ENCODE measurements at places on chromosomes 6 and 20.
A peak's percentile ranks its signal among the peaks of the same experiment; 100 is the strongest.

DNA sequence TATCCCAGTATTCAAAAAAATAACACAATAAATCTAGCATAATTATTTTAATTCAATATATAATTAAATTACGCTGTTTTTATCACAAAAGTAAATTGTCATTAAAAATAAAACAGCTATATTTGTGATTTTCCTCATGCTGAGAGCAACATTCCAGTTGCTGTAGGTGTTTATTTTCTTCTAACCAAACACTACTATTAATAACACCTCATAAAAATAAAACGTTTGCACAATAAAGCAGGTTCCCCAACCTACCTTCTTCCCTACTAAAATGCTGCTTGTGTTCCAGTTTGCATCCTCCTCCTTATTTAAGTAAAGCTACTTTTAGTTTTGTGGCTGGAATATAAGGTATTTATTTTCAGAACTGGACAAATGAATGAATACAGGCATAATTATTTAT is 108.2 kb upstream of the LGSN start:
- DNase-seq: no peak

DNA sequence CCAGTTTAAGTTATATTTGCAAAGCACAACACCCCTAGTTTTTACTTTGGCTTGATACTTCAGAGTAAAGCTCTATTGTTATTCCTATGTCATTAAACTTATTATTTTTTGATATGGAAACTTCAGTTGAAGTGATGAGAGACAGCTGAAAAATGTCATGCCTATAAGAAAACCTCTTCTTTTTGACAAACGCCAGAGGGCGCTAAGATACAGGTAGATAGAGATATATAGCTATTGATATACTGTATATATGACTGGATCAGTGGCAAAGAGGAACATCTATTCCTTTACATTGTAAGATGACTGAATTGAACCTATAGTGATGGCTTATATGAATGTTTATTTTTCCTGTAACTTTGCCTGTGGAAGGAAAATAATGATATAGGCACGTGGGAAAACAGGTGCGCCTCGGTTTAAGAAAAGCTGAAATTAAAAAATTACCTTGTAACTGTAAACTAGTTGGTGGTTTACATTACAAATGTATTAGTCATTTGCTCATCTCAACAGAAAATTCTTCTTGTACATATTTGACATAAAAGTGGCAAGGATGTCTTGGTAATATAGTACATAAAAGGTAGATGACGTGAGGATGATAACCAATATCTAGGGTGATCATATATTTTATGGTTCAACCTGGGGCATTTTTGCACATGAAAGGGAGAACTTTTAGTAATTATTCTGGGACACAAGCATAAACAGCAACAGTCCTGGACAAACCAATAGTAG is 74.1 kb downstream of the LAMA4 start:
- no peak for DNase-seq

- no peak for DNase-seq
Measured at GRCh38 chr6:44278774-44279697, 8.8 kb downstream of the TMEM151B start.

DNA sequence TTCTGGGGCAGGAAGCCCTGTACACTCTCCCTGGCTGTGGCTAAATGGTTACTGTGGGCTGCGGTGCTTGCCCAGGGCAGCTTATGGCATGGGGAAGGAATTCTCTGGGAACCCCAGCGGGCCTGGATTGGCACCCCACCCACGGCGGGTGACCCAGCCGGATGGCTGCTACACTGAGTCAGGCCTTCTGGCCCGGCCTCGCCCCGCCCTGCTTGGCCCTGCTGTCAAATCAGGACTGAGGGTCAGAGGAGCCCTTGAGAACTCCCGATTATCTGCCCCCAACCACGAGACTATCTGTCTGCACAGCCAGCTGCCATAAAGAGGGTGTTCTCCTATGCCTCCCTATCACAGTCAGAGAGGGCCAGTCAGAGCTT is 7.3 kb upstream of the ITPR3 start:
- DNase-seq: no peak

- no peak for DNase-seq
Measured at GRCh38 chr6:47701363-47701762, 3.0 kb downstream of the ADGRF4 start.

DNA sequence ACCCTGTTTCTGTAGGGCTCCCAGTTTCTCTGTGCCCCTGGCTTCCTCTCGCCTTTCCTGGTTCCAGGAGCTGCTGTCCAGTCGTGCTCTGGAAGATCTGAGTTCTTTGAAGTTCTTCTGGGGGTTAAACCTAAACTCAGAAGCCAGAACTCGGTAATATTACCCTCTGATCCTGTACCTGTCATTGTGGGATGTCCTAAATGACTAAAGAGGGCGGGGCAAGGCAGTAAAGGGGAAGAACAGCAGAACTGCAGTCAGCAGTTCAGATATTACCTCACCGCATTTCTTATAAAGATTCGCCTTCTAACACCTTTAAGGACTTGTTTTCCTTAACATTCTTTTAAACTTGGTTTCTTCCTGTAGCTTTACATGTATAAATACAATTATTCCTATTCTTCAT is 63.9 kb downstream of the FAM120B start:
- no peak for DNase-seq

- no peak for DNase-seq
Measured at GRCh38 chr20:55649254-55649653, 356.1 kb downstream of the CBLN4 start.

DNA sequence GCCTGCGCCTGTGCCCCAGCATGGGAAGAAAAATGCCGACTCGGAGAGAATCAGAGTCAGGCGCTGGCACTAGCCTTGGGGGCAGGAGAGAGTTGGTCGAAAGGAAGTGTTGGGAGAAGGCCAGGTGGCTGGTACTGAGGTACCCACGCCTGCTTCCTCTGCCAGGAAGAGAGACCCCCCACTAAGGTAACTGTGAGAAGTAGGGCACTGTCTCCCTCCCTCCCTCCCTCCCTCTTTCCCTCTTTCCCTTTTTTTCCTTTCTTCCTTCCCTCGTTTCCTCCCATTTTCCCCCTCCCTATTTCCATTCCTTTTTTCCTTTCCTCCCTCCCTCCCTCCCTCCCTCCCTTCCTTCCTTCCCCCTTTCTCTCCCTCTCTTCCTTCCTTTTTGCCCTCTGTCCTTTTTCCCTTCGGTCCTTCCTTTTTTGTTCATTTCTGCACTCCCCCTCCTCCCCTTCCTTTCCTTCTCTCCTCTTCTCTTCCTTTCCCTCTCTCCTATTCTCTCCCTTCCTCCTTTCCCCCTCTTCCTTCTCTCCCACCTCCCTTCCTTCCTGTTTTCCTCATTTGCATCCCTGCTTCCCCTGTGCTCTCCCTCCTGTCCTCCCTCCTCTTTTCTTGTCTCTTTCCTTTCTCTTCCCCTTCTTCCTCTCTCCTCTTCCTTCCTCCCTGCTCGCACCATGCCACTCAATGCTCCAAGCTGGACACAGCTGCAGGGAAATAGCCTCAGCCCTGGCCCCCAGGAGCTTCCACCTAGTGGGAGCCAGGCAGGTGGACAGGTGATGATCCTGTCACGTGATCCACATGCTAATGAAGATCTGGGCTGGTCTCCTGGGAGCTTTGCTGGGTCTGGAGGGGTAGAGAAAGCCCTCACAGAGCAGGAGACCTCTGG is 148.0 kb downstream of the DHX35 start:
- no peak for DNase-seq

- DNase-seq: no peak
Measured at GRCh38 chr6:166761801-166762200, 134.8 kb upstream of the RPS6KA2 start.

GRCh38 chr6:112690497-112691202 is 343.5 kb downstream of the RFPL4B start:
- no peak for DNase-seq

DNA sequence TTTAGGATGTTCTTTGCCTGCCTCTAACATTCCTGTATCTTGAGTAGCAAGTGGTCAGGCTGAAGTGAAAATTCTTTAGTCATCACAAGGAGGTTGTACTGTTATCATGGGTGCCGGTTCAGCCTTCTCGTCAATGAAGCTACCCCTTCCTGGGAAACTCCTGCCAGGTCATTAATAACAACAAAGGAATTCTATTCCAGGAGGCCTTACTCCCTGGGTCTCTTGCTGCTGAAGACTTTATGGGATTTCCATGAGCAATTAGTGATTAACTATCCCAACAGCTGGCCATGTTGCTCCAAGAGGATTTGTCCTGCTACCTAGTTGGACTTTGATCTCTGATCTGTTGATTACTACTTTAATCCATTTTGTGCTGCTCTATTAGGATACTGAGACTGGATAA is 62.7 kb upstream of the ELOVL5 start:
- DNase-seq: no peak

DNA sequence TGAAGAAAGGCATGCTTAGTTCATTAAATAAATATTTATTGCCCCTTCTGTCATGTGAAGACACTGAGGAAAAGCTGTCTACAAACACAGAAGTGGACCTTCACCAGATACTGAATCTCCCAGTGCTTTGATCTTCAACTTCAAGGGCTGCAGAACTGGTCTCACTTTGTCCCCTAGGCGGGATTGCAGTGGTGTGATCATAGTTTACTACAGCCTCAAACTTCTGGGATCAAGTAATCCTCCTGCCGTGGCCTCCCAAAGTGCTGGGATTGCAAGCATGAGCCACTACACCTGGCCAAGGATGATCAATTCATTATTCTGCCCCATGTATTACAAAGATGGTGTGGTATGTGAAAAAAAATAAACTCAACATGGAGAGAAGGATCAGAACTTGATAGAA is 496.2 kb upstream of the HS3ST5 start:
- no peak for DNase-seq

- DNase-seq: no peak
Measured at GRCh38 chr20:46354207-46354555, 45.9 kb upstream of the CDH22 start.

DNA sequence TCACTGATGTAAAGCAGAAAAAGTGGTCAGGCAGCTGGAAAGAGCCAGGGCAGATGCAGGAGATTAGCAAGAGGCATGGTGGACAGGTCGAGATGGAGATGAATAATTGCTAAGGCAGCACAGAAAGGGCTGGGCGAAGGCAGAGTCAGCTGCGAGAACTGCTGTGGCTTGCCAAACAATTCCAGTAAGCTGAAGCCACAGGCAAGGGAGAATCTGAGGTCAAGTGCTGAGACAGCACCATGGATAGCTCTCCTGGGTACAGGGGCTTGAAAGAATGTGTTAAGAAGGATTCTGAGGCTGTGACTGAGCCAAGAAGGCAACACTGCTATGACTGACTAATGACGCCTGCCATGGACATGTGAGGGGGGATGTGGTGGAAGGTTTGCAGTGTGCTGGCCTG is 220.8 kb upstream of the FOXA2 start:
- no peak for DNase-seq

DNA sequence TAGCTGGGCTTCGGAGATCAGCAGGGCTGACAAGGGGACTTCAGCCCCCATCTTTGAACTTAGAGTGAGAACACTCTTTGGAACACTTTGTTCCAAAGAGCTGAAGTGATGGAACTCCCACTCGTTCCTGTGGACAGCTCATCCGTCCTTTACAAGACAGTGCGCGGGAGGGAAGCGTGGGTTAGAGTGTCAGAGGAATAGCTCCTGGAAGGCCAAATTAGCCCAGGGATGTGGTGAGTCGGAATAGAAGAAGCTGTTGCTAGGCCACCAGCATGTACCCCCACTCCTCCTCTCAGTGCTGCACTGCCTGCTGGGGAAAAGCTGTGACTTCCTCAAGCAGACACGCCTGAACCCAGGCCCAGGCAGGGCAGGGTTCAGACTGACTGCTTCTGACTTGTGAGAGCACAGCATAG is 1.7 kb downstream of the SDCBP2 start:
- peak; percentile 32 for DNase-seq

GRCh38 chr6:40891686-40892085 is 147.3 kb downstream of the UNC5CL start:
- no peak for DNase-seq

DNA sequence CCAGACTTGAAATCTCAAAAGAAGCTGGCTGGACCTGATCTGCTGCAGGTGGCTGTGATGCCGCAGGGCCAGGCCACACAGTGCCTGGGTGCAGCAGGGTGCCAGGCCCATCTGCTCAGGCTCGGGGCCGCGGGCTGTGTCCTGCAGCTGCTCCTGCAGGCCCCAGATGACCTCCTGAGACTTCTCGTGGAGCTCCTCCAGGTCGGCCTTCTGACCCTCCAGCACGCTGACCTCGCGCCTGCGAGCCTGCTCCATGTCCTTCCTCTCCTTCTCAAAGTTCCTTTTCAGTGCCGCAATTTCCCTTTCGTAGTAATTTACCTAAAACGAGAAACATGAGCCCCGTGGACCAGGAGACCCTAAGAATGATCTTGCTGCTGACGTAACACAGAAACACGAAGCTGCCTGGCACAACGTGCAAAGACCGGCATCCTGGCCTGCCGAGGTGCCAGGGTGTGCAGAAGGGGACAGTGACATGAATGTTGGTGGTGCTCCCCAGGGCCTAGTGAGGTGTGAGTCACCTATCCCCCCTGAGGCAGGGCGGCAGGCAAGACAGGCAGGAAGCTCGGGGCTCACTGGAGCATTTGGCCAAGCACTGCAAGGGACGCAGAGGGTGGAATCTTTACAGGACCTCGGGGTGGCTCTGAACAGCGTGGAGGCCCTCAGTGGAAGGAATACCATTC is 71.6 kb downstream of the GINS1 start:
- no peak for DNase-seq

GRCh38 chr6:65667916-65668656 is 38.9 kb downstream of the EYS start:
- DNase-seq: no peak

GRCh38 chr6:136440203-136440602 is 110.0 kb downstream of the MAP7 start:
- DNase-seq: no peak

GRCh38 chr6:56756219-56756789 is 113.6 kb upstream of the DST start:
- DNase-seq: no peak

DNA sequence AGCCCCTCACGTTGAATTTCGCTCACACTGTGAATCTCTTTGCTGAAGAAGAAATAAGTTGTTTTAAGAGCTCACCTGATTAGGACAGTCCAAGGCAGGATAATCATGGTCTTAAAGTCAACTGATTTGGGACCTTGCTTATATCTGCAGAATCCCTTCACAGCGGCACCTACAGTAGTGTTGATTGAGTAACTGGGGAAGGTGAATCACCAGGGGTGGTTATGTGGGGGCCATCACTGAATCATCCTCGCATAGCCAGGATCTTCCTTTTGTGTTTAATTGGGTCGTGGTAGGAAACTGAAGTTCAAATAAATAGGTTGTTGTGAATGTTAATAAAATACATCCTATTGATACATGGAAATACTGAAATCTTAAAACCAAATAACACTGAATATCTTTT is 20.2 kb upstream of the MICA start:
- no peak for DNase-seq

DNA sequence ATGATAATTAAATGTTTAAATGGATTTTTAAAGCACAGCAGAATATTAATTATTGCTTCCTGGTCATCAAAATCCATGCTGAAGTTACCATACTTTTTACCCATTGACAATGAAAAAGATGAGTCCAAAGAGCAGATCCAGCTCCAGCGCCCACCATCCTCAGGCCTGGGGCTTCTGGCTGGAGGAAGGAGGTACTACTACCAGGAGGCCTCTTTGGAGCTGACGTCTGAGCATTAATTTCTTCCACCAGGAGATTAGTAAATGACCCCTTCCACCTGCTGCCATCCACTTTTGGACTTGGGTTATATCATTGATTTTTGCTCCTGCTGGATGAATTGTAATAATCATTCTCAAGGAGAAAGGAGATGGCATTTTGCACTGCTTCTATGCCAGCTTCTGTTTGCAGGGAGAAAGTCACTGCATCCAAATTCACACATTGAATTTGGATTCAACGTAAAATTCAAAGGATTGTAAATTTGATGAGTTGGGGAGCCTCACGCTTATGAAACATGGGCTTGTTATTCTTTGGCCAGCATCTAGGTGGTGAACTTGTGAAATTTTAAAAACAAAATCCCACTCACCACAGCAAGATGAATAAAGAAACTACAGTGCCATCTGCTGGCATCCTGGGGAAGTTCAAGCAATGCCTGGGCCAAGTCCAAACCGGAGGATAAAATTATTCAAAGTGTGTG is 121.8 kb downstream of the SASH1 start:
- peak; percentile 70 for DNase-seq

All from caudate nucleus (tissue), 63 donors.